ENCODE measurements at places on chromosomes 3 and 15.

- no peak for DNase-seq
Measured at GRCh38 chr15:96273317-96274086, 57.0 kb upstream of the NR2F2 start.

- no peak for DNase-seq
Measured at GRCh38 chr3:12835052-12835665, 6.2 kb downstream of the RPL32 start.

DNA sequence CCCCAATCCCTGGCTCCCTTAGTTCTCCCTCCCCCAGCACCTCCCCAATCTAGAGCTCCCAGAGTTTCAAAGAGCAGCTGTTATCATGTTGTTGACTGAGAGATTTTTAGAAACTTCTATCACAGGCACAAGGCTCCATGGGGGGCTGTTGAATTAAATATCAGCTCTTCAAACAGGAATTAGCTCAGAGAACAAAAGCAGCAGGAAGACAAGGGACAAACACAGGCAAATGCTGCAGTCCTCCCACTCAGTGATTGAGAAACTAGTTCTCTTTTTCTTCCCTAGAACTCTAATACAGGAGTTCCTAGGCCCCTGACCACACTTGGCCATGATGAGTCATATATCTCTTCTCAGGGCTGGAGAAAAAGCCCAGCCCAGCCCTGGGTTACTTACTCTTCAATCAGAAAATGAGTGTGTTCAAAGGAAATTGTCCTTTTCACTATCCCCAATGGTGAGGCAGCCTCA is 262.1 kb downstream of the IGSF11 start:
- DNase-seq, result no peak

DNA sequence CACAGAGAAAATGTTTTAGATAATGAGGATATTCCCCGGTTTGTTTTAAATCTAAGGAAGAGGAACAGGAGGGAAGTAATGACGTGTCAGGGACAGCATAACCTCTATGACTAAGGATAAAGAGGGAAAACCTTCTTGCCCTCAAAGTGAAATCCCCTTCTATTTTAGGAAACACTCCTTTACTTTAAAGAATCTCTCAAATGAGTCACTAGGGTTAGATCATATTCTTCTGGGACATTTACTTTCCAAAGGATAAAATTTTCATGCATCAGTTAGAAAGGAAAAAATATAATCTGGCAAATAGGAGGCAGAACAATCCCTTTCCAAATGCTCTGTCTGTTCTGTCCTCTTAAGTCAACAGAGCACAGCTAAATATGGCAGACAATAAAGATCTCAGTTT is 43.2 kb upstream of the UBE2E2 start:
- no peak for DNase-seq

DNA sequence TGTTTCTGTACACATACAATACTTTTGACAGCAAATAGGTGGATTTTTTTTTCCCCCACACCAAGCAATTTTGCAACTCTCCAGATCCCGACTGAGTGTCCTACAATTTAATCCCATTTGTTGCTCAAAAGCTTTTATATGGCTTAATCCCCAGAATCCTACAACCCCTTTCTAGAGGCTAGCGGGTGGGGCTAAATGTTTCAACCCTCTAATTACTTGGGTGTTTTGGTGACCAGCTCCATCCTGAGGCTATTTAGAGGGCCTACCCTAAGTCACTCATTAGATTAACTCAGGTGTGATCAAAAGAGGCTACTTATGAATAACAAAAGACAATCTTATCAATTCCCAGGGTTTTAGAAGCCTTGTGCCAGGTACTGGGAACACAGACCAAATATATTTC is 21.0 kb upstream of the FBXL2 start:
- DNase-seq, result no peak

- no peak for DNase-seq
Measured at GRCh38 chr15:59739557-59740186, 50.6 kb upstream of the BNIP2 start.

DNA sequence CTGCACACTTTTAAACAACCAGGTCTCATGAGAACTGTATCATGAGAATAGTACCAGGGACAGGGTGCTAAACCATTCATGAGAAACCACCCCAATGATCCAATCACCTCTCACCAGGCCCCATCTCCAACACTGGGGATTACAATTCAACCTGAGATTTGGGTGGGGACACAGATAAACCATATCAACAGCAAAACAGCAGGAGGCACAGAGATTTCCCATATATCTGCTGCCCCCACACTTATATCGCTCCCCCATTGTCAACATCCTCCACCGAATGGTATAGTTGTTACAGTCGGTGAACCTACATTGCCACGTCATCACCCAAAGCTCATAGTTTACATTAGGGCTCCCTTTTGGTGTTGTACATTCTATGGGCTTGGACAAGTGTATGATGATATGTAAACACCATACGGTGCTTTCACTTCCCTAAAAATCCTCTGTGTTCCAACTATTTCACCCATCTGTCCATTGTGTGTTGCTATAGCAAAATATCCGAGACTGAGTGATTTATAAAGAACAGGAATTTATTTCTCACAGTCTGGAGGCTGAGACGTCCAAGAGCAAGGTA is 224.8 kb downstream of the FAM43A start:
- DNase-seq, result no peak

GRCh38 chr3:95134693-95135413 is 1072.0 kb downstream of the NSUN3 start:
- no peak for DNase-seq

GRCh38 chr3:117118604-117119003 is 409.0 kb downstream of the TUSC7 start:
- no peak for DNase-seq

DNA sequence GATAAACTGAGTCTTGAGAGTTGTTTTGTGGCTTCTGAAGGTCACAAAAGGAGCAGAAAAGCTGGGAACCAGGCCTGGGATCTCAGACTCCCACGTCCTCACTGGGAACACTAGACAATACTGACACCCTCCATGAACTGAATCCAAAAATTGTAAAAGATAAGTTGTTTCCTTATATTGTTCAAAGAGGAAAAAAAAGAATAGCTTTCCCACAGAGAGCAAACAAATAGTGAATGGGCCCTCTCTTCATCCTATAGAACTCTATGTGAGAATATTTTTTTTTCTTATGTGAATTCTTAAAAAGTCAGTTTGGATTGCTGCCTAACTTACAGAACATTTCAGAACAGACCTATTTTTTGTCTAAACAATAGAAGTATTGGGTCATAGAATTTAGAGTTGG is 203.5 kb downstream of the MECOM start:
- DNase-seq, result no peak

GRCh38 chr15:32030795-32031194 is 480 bp downstream of the CHRNA7 start:
- DNase-seq, result no peak

- DNase-seq, result no peak
Measured at GRCh38 chr15:26773067-26773877, 406 bp upstream of the GABRB3 start.

DNA sequence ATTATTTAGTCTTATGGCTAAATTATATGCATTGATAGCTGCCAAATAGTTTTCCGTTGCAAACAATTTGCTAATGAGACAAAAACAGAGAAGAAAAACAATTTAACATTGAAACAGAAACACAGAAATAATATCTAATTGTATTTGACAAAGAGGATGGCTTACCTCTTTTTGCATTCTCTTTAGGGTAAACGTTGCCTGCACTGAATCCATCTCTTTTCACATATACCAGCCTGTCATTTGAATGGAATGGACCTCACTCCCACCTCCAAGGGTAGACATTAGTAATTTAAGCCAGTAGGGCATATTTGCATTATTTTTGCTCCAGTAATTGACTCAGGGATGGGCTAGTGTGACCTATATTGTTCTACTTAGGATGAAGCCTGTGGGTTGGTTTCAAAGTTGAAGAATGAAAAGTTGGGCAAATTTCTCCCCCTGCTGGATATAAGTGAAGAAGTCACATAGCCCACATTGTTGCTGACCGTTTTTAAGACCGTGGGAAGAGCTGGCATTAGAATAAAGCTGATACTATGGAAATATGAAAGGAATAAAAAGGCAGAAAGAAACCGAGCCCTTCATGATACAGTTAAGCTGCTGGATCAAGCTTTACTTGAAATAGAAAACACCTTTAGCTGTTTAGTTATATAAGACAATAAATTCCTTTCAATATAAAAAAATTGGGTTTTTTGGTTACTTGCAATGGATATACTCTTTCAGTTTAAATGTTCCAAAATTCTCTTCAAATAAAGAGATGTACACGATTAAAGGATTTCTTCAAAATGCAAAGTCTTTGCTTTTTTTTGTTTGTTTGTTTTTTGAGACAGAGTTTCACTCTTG is 26.9 kb downstream of the PIERCE2 start:
- no peak for DNase-seq

DNA sequence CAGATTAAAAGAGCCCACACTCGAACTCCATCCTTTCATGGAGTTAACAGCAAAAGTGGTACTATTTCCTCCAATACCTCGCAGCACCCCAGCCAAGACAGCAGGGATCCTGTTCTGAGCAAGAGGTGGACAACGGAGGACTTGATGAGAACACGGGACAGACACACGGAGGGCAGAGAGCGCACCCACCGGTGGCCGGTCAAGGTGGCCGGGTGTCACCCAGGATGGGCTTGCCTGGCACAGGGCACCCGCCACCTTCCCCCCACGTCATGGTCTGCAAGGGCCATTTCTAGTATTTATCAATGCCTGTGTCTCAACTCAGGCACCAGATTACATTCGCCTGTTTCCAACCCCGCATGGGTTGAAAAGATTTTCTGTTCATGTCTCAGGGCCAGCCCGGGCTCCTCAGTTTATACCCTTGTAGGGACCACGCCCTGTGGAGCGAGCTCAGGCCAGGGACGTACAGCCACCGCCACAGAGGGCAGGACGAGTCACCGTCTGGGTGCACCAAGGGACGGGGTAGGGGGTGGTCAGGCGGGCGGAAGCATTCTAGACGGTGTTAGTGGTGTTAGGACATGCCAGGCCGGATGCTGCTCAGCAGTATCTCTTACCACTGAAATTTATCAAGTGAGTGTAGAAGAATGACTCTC is 64.2 kb downstream of the CYFIP1 start:
- DNase-seq, result no peak

DNA sequence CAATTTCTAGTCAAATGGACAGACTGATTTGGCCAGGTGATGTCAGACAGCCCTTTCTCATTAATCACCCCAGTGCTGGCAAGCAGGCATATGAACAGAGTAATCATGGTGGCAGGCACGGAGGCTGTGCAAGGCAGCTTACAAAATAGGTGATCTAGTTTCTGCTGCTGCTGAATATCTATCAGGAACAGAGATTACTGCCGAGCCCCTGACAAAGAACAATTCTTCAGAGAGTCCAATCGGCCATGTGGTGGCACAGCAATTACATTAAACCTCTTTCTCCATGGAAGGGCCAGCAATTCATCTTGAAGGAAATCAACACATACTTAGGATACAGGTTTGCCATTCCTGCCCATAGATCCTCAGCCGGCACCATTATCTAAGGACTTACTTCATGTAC is 32.3 kb upstream of the THBS1 start:
- no peak for DNase-seq

DNA sequence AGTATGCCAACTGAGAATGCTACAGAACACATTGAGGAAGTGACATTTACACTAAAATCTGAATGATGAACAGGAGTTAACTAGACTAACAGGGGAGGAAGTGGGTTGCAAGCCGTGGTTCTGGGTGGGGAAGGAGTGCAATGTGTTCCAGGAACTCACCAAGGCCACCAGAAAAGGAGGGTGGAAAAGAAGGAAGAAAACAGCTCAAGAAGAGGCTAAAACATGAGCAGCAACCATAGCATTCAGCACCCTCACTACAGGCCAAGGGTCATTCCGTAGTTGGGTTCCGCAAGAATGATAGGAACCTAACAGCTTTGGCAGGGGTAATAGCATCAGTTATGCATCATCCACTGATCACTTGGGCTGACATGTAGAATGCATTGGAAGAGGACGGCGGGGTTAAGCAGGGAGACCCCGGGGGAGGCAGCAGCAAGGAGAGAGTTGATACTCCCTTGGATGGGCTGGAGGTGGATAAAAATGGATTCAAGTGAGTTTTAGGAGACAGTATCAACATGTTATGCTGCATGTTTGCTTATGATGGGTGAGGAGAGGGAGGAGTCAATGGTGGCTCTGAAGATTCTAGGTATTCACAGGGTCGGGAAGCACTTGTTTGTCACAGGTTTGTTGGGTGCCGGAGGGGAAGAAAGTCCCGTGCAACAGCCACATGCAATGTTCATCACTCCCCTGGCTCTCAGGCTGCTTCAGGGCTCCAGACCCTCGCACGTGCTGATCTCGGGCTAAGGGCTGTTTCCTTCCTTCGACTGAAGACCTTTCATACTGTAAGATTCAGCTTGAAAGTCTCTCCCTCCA is 53.2 kb downstream of the LIPC start:
- no peak for DNase-seq
